ENCODE measurements at places on chromosomes 7 and 10.

GRCh38 chr10:43261578-43262396, 5.1 kb downstream of the RASGEF1A start:
- no peak for DNase-seq

- DNase-seq: no peak
Observed at GRCh38 chr10:99224766-99225165, 10.9 kb downstream of the HPSE2 start.

DNA sequence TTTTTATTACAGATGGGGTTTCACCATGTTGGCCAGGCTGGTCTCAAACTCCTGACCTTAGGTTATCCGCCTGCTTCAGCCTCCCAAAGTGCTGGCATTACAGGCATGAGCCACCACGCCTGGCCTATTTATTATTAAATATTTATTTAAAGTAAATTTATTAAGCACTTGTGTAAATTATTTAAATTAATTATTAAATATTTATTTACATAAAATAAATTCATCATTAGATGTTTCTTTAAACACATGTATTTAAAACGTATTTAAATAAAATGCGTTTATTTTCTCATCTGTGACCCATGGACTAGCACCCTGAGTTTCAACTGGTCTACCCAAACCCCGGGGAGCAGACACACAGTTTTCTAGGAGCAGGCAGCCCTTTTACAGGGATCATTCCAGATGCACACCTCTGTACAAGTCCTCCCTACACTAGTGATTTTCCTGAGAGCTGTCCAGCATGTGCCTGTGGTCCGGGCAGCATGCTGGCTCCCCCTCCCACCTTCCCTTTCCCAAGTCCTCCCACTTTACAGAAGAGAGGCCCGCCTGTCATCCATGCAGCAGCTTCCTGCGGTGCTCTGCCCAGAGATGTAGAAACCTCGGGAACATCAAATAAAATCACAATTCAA, 89.2 kb upstream of the ATP6V0A4 start:
- DNase-seq: no peak

DNA sequence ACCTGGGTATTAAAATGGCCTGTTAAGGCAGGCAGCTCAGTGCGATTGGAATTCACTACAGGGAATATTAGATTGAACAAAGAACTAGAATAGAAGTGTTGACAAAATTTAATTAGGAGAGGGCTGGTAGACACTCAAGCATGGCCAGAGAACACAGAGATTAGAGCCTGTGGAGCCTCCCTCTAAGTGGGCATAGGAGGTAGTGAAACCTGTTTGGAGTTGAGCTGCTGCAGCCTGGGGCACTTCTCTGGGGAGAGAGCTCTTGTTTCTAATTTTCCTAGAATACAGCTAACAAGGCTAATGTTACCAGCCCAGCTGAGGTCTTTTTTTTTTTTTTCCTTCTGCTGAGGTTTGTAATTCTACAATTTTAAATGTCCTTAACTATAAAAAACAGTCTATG, 46.4 kb downstream of the TMEM168 start:
- no peak for DNase-seq

GRCh38 chr10:37478381-37478780, 353.0 kb downstream of the ANKRD30A start:
- DNase-seq: no peak

GRCh38 chr10:112374724-112375541, 1.0 kb downstream of the ACSL5 start:
- no peak for DNase-seq

- no peak for DNase-seq
Observed at GRCh38 chr10:33238643-33239042, 95.8 kb downstream of the NRP1 start.

DNA sequence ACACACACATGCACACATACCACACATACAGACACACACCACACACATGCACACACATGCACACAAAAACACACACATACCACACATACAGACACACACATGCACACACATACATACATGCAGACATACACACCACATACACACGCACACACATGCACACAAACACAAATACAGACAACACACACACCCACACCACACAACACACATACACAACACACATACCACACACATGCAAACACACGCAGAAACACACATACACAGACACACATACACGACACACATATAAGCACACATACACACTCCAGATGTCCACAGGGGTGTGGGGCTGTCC, 60.1 kb upstream of the PPP2R2D start:
- no peak for DNase-seq

DNA sequence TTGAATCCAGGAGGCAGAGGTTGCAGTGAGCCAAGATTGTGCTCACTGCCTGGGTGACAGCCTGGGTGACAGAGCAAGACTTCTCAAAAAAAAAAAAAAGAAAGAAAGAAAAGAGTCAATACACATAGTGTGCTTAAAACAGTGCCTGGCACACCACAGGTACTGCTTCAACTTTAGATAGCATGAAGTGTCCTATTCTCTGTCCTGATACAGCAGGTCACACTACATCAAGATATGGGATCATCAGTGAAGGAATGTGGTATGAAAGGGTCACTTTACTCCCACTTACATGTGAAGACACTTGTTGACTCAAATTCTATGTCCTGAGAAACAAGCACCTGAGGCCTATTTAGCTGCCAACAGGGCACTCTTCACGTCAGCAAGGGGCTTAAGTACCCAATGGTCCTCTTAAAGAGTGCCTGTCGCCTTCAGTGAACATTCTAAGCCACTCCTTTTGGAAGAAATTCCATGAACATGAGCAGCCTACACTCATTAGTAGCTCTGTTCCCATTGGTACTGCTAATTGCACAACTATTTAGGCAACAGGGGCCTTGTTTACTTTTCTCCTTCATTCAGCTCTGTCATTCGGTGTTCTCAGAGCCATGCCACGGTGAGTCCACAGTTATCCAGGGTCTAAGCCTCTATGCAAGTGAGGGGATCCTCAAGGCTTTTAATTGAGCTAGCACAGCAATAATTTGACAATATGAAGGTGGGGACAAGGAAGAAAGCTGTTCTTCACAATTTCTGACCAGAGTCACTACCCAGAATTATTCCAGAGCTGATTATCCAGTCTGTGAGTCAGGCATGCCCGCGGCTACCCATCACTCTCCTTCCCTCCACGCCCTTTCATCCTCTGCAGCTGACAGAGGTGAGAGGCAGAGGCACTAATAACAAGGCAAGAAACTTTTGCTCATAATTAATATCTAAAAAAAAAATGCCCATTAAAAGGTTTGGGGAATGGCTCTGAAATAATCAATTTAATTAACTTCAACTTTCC, 56.6 kb upstream of the PTN start:
- no peak for DNase-seq

DNA sequence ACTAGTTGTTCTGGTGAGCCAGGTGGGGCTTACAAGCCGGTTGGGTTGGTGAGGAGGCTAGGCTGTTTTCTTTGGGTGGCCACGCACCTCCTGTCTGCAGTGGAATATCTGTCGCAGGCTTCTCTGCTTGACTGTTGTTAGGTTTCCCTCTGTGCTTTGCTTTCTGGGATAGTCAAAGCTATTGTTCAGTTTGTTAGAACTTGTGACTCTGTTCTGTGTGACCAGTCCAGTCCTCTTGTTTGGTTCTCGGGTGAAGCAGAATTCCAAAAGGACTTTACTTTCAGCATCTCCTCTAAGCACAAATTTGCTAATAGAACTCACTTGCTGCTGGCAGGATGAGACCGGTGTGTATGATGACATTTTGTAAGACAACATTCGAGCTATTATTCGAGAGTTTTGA, 105.3 kb downstream of the CREB5 start:
- DNase-seq: no peak

GRCh38 chr10:31926765-31927564, 1.7 kb downstream of the ARHGAP12 start:
- no peak for DNase-seq

GRCh38 chr7:91491868-91492267, 227.6 kb downstream of the FZD1 start:
- no peak for DNase-seq

GRCh38 chr7:54946764-54947163, 72.1 kb upstream of the EGFR start:
- DNase-seq: no peak

- DNase-seq: no peak
Observed at GRCh38 chr10:120783867-120784266, 67.3 kb upstream of the WDR11 start.

DNA sequence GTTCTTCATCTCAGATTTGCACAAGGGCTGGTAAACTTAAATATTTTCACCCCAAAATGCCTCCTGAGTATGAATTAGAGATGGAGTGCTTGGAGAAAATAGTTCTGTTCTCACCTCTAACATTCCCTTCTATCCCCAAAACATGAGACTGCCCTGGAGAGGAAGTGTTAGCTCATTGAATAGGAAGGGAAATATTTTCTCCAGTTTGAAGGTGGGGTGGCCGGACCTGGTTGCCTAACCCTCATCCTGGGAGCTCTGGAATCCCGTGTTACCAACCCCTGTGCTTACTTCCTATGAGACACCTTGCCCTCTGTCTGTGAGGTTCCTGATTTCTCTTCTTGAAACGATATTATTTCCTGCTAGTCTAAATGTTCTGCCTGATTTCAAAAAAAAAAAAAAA, 779 bp downstream of the IFIT2 start:
- no peak for DNase-seq

Measured in SIG-M5 (cell line).